ENCODE measurements at places on chromosomes 16 and 17. TPM values are rescaled to one million over a fixed set of nuclear protein-coding genes. Genes with fewer than 3 reads are reported as not detected.

GRCh38 chr17:45018848-45019711 is 32.4 kb downstream of the DCAKD start:
- no peak for DNase-seq

MFAP4 gene
- total RNA-seq = 126 TPM

GRCh38 chr16:17331071-17331607 is 139.6 kb downstream of the XYLT1 start:
- DNase-seq = peak; percentile 92

WFDC1 gene
- 5.8 TPM for total RNA-seq

- no peak for DNase-seq
These were observed 26.8 kb upstream of the GLG1 start for GRCh38 chr16:74633686-74634085.

DNA sequence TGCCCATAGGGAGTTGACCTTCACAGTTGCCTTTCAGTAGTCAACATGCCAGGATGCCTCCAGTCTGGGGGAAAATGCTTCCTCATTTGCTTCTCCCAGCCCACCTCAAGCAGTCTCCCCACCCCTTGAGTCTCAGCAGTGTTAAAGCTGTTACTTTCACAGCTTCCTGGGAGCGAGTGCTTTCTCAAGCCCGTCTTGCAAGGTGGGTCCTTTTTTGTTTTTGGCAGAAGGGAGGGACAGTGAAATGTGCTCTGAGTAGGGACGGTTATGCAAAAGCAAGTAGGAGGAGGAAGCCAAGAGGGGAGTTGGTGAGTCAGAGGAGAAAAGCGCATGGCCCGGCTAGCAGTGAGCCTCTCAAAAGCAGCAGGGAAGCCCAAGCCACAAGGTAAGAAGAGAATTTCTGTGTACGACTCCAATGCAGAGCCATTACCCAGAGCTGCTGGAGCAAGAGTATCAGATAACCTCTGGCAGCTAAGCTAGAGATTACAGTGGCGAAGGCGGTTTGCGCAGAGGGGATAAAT is at the start of gene CHST4:
Gene CHST4 (plus strand): TSS at position 316 of the 521 bp plus-strand sequence. CDS start 10,252 bp downstream, outside the sequence.
- no peak for DNase-seq

TMEM114 gene
- total RNA-seq = not detected

CCL7 gene
- not detected for total RNA-seq

DNA sequence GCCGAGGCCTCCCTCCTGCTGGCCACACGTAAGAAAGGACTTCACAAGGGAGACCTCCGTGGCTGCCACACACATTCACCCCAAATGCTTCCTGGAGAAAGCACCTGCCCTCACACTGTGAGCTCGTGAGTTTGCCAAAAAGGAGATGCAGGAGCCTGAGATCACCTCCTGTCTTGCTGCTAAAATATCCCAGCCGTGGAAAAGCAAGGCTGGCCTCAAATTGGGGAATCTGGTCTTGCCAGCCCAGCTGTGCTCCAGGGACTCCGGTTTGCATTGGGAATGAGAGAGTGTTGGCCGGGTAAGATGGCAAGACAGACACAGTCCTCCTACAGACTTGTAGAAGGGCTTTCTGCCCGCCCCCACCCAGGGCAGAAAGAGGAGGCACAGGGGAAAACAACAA is 13.8 kb downstream of the RBFOX3 start:
- no peak for DNase-seq

DNA sequence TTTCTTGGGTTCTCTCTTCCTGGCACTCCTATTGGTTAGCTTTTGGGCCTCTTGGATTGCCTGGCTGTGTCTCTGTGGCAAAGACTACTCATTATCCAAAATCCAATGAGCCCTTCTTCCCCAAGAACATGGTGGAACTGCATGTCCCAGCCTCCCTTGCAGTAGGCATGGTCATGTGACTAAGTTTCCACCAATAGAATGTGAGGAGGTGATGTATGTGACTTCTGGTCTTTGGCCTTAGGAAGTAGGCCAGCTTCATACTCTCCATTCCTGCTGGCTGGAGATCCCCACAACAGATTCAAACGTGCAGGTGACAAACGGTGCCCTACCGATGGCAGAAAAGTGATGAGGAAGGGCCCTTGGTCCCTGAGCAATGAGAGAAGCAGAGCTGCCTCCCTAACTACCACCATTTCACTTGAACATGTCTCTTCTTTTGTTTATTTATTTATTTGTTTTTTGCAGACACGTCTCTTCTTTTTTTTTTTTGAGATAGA is 17.3 kb upstream of the SPN start:
- no peak for DNase-seq
